Esophagus squamous epithelium (tissue), 5 donors: ENCODE measurements at places on chromosomes 7 and 10. TPM values are rescaled to one million over a fixed set of nuclear protein-coding genes. Genes with fewer than 3 reads are reported as not detected.

DNA sequence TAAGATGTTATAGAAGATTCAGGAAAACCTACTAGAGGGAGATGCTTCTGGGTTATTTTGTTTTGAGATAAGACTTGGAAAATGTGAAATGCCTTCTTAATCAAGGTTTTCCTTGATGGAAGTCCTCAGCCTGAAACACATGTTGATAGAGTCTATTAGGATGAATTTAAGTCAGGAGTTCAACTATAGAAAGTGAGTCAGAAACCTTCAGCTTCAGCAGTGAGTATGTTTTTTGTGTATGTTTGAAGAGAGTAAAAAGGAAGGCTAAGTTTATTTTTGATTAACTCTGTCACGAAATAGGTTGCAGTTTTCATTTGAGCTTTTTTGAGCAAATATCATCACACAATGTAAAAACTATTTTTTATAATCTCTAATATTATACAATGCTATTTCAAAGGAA, 114.6 kb downstream of the HGF start:
- DNase-seq, result no peak
- H3K36me3 ChIP-seq, result no peaks in the 10 kb centered on the region
- H3K4me1 ChIP-seq, result no peaks in the 10 kb centered on the region
- H3K27me3 ChIP-seq, result no peaks in the 10 kb centered on the region
- no peak overlapping the region for H3K27ac ChIP-seq

DNA sequence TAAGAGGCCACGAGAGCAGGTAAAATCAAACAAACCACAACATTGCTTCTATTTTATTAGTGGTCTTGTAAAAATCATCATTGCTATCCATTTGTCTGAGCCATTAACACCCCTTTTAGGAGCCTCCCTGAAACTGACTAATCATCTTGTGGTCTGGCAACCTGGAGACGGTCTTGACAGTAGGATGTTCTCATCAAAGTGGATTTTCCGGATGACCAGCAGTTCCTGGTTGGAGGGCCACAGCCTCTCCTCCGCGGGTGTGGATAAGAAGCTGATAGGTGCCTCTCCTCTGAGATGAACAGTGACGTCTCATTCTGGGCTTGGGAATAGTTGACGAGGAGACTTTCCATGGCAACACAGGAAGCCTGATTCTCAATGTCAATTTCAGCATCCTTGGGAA, 490.7 kb downstream of the TYW1 start:
- no peaks in the 10 kb centered on the region for H3K36me3 ChIP-seq
- H3K27me3 ChIP-seq, result no peaks in the 10 kb centered on the region
- no peaks in the 10 kb centered on the region for H3K4me1 ChIP-seq

Gene CAV1
- 171 TPM for total RNA-seq

Gene MLXIPL
- total RNA-seq, result 0.53 TPM

- H3K4me3 ChIP-seq, result no peak overlapping the region
- H3K4me1 ChIP-seq, result no peaks in the 10 kb centered on the region
- H3K27me3 ChIP-seq, result no peaks in the 10 kb centered on the region
- H3K36me3 ChIP-seq, result no peaks in the 10 kb centered on the region
- no peak for DNase-seq
Measured at GRCh38 chr7:133115596-133115995, 33.7 kb upstream of the CHCHD3 start.

DNA sequence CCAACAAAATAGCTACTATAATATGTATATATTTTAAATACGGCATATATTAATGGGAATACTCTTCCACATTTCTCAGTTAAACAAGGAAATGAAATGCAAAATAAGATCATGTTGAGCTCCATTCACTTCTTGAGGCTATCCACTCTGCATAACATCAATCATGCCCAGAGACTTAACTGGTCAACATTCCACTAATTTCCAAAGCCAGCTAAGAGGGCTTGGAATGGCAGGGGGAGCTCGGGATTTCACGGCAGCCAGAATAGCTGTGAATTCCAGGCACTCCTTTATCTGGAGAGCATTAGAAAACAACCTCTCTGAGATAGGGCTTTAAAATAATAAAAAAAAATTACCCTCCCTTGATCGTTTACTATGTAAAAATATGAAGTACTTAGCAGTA, 194.9 kb upstream of the CDCA7L start:
- DNase-seq, result no peak
- H3K4me3 ChIP-seq, result no peak overlapping the region
- no peaks in the 10 kb centered on the region for H3K27me3 ChIP-seq
- H3K4me1 ChIP-seq, result no peaks in the 10 kb centered on the region
- peaks cover 100% of the 10 kb centered on the region for H3K36me3 ChIP-seq
- no peak overlapping the region for H3K27ac ChIP-seq

DNA sequence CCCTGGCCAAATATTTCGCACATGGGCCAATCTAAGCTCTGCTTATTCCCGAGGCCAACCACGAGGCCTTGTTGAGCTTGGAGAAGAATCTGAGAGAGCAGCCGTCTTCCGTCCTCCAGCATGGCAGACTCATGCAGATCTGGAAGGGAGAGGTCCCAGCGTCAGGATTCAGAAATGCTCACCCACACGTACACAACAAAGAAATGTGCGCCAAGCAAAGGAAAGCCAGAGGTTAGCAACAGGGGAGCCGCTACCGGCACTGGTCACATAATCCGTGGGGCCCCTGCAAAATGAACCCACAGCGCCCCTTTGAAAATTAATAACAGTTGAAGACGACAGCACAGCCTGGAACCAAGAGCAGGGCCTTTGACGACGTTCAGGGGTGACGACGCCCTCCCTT, 25.4 kb upstream of the PRKAG2 start:
- no peaks in the 10 kb centered on the region for H3K36me3 ChIP-seq
- H3K4me1 ChIP-seq, result no peaks in the 10 kb centered on the region
- H3K27me3 ChIP-seq, result no peaks in the 10 kb centered on the region
- H3K27ac ChIP-seq, result no peak overlapping the region
- H3K4me3 ChIP-seq, result no peak overlapping the region

DNA sequence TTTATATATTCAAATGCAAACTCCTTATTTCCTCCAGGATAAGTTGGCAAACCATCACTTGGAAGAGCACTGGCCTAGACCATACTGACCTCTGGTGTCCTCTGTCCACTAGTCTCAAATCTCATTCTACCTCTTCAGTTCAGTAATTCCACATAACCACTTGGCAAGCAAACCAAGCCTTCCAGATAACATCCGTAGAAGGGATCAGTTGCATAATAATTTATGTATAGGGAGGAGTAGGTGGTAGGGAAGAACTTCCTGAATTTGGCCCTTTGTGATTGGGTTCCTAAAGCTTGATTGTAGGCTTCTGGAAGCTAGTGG, 55.0 kb downstream of the WAC start:
- no peaks in the 10 kb centered on the region for H3K4me1 ChIP-seq
- peak overlapping the region; percentile 30 for H3K27ac ChIP-seq
- H3K36me3 ChIP-seq, result no peaks in the 10 kb centered on the region
- H3K4me3 ChIP-seq, result no peak overlapping the region
- DNase-seq, result no peak

DNA sequence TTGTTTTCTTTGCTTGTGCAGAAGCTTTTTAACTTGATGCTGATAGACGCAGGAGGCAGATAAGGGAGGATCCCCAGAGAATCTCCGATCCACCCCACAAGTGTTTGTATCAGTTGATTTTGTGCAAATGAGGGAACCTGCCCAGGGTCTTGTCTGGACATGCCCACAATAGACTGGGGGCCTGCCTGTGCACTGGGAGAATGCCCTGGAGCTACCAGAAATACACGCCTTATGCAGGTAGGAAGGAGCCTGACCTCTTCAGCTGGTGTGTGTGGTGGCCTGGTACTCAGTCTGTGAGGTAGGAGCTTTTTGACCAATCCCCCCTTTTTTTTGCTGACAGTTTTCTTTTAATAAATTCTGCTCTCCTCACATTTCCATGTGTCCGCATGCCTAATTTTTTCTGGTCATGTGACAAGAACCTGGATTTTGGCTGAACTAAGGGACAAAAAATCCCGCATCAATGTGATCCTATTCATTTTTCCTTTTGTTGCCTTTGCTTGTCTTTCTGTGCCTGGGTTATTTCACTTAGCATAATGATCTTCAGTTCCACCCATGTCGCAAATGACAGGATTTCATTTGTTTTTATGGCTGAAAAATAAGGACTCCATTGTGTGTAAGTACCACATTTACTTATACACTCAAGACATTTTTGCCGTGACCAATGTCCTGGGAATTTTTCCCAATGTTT, 430.6 kb upstream of the NRG3 start:
- no peak for DNase-seq
- H3K27ac ChIP-seq, result no peak overlapping the region
- no peaks in the 10 kb centered on the region for H3K4me1 ChIP-seq
- no peak overlapping the region for H3K4me3 ChIP-seq
- H3K27me3 ChIP-seq, result no peaks in the 10 kb centered on the region

Gene INSYN2A
- total RNA-seq, result not detected

GRCh38 chr10:112247791-112248190, 35.4 kb upstream of the TECTB start:
- no peaks in the 10 kb centered on the region for H3K27me3 ChIP-seq
- H3K27ac ChIP-seq, result no peak overlapping the region
- no peak overlapping the region for H3K4me3 ChIP-seq
- no peak for DNase-seq
- no peaks in the 10 kb centered on the region for H3K36me3 ChIP-seq

DNA sequence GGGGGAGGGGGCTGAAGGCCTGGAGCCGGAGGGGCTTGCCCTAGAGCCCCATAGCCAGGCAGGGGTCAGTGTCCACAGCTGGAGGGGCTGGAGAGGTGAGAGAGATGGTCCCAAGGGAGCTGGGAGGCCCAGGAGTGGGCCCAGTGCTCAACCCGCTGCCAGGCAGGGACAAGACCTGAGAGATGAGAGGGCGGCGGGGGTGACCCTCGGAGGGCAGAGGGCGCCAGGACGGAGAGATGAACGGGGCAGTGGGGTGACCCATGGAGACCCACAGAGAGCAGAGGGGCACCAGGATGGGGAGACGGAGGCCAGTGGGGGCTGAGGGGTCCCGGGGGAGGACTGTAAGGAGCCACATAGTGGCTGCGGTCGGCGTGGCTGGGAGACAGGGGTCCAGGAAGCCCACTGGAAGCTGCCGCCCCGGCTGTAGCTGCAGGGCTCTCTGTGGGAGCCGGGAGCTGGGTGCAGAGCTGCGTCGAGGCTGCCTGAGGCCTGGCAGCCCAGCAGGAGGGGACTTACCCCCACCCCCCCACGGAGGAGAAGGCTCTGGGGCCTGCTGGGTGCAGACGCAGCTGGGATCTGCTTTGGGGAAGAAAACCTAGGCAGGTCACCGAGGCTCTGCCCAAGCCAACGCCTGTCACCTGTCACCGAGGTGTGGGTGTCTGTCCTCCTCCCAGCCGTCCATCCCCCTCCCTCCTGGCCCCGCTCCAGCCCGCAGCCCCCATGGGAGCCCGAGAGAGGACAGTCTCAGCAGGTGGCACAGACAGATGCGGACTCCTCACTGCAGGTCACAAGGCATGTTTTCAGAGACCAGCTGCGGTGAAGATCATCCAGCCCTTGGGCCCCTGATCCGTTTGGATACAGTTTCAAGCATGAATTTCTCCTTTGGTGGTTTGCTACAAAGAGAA, 25.1 kb downstream of the PWWP2B start:
- H3K36me3 ChIP-seq, result no peaks in the 10 kb centered on the region
- no peaks in the 10 kb centered on the region for H3K27me3 ChIP-seq
- peaks cover 63% of the 10 kb centered on the region for H3K4me1 ChIP-seq
- H3K4me3 ChIP-seq, result no peak overlapping the region
- H3K27ac ChIP-seq, result peak overlapping the region; percentile 94

- peak overlapping the region; percentile 86 for H3K27ac ChIP-seq
- no peaks in the 10 kb centered on the region for H3K27me3 ChIP-seq
- no peak for DNase-seq
- H3K36me3 ChIP-seq, result no peaks in the 10 kb centered on the region
Measured at GRCh38 chr10:95476469-95477174, 84.5 kb downstream of the SORBS1 start.

DNA sequence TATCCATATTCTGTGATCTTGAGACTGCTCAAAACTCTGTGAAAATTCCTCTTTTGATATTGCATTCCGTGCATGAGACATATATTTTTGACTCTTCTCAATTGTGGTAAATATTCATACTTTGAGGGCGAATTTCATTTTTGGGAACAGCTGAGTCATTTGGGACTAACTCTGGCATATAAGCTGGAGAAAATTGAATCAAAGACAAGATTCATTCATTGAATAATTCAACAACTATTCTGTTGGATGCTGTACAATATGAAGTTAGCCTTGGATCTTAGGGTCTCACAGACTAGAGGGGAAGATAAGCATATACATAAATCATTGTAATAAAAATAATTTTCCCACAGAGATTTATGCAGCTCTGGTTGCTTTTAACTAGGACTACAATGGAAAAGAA, 183.2 kb upstream of the NEBL start:
- H3K4me3 ChIP-seq, result no peak overlapping the region
- H3K4me1 ChIP-seq, result no peaks in the 10 kb centered on the region
- H3K27me3 ChIP-seq, result no peaks in the 10 kb centered on the region
- no peak for DNase-seq
- no peaks in the 10 kb centered on the region for H3K36me3 ChIP-seq

Gene UPF2
- 22.3 TPM for total RNA-seq

GRCh38 chr10:13047529-13048206, 46.2 kb upstream of the CCDC3 start:
- no peaks in the 10 kb centered on the region for H3K27me3 ChIP-seq
- H3K36me3 ChIP-seq, result no peaks in the 10 kb centered on the region
- no peaks in the 10 kb centered on the region for H3K4me1 ChIP-seq
- DNase-seq, result no peak

DNA sequence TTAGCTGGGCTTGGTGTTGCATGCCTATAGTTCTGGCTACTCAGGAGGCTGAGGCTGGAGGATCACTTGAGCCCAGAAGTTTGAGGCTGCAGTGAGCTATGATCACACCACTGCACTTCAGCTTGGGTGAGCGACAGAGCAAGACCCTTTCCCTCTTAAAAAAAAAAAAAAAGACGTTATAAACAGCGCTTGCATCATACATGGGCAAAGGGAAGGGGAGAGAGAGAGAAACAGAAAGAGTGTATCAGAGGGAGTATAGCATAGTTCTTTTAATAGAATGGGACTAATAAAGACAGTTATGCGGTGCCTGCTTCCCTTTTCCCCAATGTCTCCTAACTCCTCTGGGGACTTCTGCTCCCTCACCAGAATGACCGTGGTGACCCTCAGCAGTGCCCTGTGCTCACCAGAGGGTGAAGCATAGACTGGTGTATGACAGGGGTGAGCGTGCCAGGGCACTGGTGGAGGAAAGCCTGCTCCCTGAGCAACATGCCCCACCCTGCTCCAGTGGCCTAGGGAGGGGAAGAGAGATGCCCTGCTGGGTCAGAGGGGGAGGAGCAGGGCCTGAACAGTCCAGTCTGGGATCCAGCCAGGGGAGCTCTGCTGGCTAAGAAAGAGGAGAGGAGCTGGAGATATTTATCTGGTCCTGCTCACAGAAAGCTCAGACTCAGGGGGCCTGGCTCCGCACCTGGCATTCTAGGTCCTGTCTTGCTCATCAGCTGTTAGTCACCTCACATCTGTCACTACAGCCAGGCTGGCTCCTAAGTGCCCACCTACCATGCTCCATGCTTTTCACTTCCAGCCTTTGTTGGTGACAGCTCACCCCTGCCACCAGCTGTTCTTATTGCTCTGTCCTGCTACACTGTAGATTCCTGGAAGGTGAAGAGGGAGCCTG, 2.2 kb downstream of the PDZD7 start:
- no peak overlapping the region for H3K4me3 ChIP-seq
- no peaks in the 10 kb centered on the region for H3K36me3 ChIP-seq
- peaks cover 21% of the 10 kb centered on the region for H3K27me3 ChIP-seq
- DNase-seq, result no peak

Gene ZNF488
- 0.29 TPM for total RNA-seq

GRCh38 chr7:51233374-51233773, 83.2 kb downstream of the COBL start:
- H3K27me3 ChIP-seq, result no peaks in the 10 kb centered on the region
- H3K27ac ChIP-seq, result no peak overlapping the region
- no peak for DNase-seq
- no peaks in the 10 kb centered on the region for H3K4me1 ChIP-seq
- H3K4me3 ChIP-seq, result no peak overlapping the region

- no peaks in the 10 kb centered on the region for H3K27me3 ChIP-seq
- H3K4me1 ChIP-seq, result no peaks in the 10 kb centered on the region
- DNase-seq, result no peak
- H3K27ac ChIP-seq, result no peak overlapping the region
- no peaks in the 10 kb centered on the region for H3K36me3 ChIP-seq
- H3K4me3 ChIP-seq, result no peak overlapping the region
Measured at GRCh38 chr10:82942286-82943099, 1067.5 kb downstream of the NRG3 start.
